Left lung (tissue), 14 donors: ENCODE measurements at places on chromosomes 7 and 10. TPM values are rescaled to one million over a fixed set of nuclear protein-coding genes. Genes with fewer than 3 reads are reported as not detected.
A peak's percentile ranks its signal among the peaks of the same experiment; 100 is the strongest.

ALOX5 gene
- 1.8 TPM for polyA plus RNA-seq

TMEM225B gene
- 1.8 TPM for polyA plus RNA-seq

SPDYE8 gene
- polyA plus RNA-seq, result 1.2 TPM

SAP25 gene
- polyA plus RNA-seq, result 9.7 TPM

FKBP6 gene
- polyA plus RNA-seq, result not detected

NUTM2E gene
- 0.48 TPM for polyA plus RNA-seq

PIP gene
- not detected for polyA plus RNA-seq

CAMK1D gene
- polyA plus RNA-seq, result 4.7 TPM

TMEM196 gene
- polyA plus RNA-seq, result not detected

TMEM26 gene
- 5.5 TPM for polyA plus RNA-seq

CH25H gene
- polyA plus RNA-seq, result 0.20 TPM

ACTL6B gene
- not detected for polyA plus RNA-seq

GRB10 gene
- 38.9 TPM for polyA plus RNA-seq

LFNG gene
- polyA plus RNA-seq, result 8.7 TPM

CYP2C8 gene
- 9.6 TPM for polyA plus RNA-seq

PKD2L1 gene
- polyA plus RNA-seq, result 0.32 TPM

SH3PXD2A gene
- polyA plus RNA-seq, result 89.3 TPM

- no peak for DNase-seq
These were observed 35.2 kb upstream of the GDF10 start for GRCh38 chr10:47264797-47265281.

- no peak for DNase-seq
These were observed 276.5 kb downstream of the SH2D4B start for GRCh38 chr10:80814147-80814652.

GRCh38 chr10:14382022-14382421 lies 51.3 kb upstream of the FRMD4A start:
- DNase-seq, result no peak

- no peak for DNase-seq
These were observed 11.8 kb downstream of the MOSPD3 start for GRCh38 chr7:100623951-100624824.

GRCh38 chr10:68578974-68579373 lies 18.8 kb downstream of the TET1 start:
- DNase-seq, result no peak

DNA sequence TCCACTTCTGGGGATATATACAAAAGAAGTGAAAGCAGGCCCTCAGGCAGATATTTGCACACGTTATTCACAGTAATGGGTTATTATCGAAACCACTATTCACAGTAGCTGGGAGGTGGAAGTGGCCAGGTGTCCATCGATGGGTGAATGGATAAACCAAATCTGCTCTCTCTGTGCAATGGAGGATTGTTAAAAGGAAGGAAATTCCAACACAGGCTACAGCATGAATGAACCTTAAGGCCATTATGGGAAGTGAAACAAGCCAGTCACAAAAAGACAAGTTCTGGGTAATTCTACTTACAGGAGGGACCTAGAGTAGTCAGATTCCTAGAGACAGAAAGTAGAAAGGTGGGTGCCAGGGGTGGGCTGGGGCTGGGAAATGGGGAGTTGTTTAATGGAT lies 48.5 kb upstream of the BHLHA15 start:
- DNase-seq, result no peak

- DNase-seq, result no peak
These were observed 73.5 kb upstream of the DLX6 start for GRCh38 chr7:96931891-96932290.

DNA sequence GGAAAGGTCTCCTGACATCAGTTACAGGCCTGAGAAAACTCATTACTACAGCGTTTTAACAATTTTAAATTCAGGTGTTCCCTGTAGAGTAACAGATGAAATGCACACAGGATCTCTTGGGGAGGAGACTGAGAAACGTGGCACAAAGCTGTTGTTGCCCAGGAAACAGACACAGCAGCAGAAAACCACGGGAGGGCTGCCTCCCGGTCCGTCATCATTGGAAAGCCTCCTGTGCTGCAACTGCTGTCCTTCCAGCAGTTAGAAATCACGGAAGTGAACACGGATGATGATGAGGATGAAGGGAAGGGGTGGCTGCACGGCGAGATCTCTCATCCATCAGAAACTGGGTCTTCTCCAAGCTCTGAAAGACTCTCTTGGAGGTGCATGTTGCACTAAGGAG lies 94.6 kb upstream of the RNF32 start:
- DNase-seq, result no peak

DNA sequence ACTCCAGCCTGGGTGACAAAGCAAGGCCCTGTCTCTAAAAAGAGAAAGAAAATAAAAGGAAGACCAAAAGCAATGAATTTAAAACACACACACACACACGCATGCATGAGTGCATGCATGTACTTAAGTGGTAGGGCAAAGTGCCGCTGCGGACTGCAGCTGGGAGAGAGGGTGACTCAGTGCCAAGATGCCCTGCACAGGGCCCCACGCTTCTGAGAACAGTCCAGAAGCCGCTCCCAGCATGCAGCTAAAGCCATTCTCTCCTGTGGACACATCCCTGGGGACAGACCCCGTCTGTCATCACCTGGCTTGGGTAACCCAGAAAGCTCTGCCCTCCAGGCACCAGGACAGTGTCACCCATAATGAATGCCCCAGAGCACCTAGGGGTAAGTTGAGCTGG lies 61.0 kb upstream of the MYL10 start:
- peak; percentile 28 for DNase-seq

DNA sequence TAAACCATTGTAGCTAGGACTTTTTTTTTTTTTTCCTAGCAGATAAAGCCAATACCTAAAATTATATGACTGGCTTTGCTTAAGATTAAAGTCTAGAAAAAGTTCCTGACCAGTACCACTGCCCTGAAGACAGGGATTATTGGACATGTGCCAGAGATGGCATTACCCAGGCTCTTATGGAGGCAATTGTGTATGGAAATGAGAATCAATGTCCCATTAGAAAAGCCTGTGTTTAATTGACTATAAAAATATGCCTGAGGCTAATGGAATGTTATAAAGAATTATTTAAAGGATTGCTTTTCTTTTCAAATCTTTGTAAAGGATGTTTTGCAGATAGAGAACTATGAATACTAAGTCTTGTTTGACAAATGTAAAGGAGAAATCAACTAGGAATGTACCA lies 196.7 kb downstream of the ANK3 start:
- no peak for DNase-seq

- DNase-seq, result no peak
These were observed 72.1 kb downstream of the PTPRZ1 start for GRCh38 chr7:121945066-121945465.

DNA sequence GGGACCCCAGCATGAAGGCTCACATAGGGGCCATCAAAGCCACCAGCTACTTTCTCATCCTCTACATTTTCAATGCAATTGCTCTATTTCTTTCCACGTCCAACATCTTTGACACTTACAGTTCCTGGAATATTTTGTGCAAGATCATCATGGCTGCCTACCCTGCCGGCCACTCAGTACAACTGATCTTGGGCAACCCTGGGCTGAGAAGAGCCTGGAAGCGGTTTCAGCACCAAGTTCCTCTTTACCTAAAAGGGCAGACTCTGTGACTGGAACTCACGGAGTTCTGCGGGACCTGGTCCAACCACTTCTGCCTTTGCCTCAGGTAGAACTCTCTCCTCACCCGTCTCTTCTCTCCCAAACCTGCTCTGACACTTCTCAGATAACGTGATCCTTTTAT lies 945 bp downstream of the TAS2R40 start:
- no peak for DNase-seq

- no peak for DNase-seq
These were observed 100.9 kb upstream of the YAE1 start for GRCh38 chr7:39465055-39465929.

DNA sequence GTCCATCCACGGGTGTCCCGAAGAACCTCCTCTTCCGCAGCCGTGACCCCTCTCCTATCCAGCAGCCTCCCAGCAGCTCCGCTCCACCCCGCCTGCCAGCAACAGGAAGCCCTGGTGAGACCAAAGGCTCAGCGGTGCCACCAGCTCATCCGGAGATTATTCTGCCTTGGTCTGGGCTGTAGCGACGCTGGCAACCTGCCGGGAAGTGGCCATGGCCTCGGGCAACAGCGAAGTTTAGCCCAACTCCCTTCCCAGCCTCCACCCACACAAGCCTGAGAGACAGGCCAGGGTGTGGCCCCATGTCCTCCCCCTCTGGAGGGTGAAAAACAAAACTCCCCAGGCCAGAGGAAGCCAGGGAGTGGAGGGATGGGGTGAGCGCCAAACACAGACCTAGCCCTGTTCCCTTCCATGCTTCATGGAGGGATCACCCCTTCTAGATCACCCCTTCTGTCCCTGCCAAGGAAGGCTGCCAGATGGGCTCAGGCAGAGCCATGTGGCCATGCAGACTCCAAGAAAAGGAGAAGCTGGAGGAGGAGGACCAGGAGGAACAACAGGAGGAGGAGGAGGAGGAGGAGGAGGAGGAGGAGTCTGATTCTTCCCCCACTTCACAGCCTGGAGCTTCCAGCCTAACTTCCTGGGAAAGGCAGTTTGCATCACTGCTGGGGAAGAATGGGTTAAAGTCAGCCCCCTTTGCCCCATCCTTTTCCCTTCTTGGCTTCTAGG lies 918 bp downstream of the CALHM2 start:
- peak; percentile 87 for DNase-seq

DNA sequence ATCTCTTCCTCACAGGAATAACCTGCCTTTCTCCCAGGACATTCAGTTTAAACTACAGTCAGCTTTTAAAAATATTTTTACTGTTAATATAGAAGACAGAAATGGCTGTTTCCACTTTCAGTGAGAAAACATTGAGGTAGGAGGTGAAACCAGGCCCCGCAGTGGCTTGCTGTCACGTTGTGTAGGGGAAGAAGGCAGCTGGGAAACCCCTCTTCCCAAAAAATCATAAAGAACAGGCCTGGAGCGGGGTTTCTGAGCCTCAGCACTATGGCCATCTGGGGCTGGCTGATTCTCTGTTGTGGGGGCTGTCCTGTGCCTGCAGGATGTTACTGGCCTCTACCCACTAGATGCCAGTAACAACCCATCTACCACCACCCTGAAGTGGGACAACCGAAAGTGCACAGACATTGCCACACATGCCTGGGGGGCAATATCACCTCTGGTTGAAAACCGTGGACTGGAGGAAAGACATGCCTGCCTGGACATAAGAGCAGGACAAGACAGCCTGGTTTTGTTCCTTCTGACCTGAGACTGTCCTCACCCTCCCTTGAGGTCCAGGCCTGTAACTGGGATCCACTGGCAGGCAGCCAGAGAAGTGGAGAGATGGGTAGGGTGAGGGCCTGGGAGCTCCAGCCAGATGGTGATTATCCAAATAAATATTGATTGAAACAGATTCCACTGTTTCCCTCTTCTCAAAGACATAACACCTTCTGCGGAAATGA lies 43.9 kb downstream of the KCNH2 start:
- DNase-seq, result no peak

DNA sequence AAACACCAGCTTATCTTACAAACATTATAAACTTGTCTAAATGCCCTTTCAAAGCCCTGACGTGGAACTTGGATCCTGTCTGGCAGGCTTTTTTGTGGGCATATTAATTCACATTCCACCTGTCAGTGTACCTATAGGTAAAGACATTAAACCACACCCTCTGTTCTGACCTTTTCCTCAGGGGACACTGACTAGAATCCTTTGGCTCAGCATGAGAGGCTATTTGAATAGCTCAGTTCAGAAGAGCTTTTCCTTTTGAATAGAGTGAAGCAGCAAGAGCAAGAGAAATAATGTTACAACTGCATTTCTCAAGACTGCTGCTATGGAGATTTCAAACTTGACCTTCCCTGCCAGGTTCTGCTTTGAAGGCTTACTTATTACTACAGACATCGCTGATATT lies 76.9 kb downstream of the CYP51A1 start:
- DNase-seq, result no peak

GRCh38 chr7:27187475-27188385 lies 2.7 kb upstream of the HOXA11 start:
- peak; percentile 51 for DNase-seq

DNA sequence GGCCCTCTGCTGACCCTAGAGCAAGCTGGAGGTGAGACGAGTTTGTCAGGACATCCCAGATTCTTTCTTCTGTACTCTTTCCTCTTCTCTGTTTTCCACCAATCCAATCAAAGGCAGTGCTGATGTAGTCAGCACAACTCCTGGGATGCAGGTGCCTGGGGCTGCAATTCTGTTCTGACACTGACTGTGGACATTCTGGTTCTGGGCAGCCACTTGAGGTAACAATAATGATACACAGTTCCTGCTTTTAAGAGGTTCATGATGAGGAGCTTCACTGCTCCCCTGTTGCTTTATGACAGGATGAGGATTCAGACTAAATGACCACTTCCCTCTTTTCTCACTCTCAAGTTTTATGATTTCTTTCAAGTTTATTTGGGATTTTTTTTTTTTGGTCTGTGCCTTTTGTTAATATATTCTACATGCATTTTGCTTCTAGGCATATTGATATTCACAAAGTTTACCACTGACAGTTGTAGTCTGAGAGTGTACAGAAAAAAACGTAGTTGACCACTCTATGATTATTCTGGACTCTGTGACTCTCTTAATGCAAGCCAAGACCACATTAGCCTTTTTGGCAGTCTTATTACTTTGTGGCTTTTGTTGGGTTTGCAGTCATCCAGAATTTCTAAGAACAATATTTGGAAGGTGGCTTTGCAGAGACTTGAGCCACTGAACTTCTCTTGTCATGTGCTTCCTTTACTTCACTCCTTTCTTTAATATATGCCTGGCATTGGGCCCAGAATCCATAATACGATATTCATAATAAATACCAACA lies 247.6 kb downstream of the AUTS2 start:
- no peak for DNase-seq

- no peak for DNase-seq
These were observed 33.3 kb downstream of the EGFR start for GRCh38 chr7:55052081-55052480.

DNA sequence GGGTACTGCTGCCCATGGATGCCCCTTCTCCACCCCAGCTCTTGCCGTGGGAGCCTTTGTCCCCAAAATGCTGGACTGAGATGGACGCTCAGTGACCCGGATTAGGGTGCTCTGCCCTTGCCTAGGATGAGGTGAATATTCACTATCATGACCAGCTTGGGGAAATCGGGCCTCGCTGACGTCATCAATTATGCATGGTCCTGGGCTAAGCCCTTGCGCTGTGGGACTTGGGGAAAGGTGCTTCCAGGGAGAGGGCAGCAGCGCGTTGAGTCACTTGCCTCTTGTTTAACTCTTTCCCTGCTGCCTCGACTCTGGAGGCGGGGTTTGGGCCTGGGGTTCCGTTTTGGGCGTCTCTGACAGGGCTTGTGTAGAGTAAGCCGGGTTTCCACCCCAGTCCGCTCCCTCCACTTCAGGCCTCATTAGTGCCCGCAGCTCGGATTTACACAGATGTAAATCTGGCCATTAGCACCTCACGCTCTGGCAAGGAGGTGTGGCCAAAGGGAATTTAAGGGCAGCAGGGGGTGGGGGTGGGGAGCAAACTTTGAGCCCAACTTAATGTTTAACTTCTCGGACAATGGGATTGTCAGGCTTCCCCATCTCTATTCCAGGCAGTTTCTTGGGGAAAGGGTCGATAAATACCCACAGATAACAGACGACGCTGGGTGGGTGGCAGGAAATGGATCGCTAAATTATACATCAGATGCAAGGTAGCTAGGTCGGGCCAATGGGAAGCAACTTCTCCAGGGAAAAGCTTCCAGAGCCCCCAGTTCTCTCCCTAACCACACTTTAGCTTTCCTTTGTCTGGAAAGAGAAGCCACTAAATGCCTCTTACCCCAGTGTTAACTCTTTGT lies 51.3 kb upstream of the TCF7L2 start:
- no peak for DNase-seq
